ENCODE measurements at places on chromosomes 3 and 15.

DNA sequence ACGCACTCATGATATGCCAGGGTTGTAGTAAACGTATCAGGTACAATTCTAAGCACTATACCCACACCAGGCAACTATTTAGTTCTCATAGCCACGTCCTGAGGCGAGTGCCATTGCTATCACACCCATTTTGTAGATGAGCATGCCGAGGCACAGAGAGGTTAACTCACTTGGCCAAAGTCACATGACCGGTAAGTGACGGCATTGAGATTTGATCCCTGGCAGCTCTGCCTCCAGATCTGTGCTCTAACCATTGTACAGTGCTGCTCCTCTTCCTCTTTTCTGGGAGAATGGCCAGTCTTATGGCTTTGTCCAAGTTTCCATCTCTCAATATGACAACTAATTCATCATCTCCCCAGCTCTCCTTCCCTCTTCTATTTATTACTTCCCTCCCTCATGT, 18.9 kb upstream of the ATP2B2 start:
- DNase-seq = no peak

GRCh38 chr15:89401631-89402517, 67.2 kb upstream of the POLG start:
- DNase-seq = no peak

DNA sequence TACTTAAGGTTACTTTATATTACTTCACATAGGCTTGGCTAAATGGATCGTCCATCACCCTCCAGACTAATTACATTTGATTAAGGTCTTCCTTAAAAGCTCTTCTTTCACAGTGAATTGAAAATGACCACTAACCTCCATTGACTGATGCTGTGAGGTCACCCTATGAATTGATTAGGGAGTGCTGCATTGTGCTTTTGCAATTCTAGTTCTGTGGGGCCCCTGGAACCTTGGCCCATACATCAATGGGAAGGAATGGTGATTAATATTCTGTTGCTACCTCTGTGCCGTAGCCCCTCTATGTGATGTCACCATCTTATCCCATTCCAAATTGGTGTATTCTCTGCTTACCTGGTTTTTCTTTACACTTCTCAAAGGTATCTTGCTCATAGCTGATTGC, 682.2 kb downstream of the SQOR start:
- DNase-seq = no peak

DNA sequence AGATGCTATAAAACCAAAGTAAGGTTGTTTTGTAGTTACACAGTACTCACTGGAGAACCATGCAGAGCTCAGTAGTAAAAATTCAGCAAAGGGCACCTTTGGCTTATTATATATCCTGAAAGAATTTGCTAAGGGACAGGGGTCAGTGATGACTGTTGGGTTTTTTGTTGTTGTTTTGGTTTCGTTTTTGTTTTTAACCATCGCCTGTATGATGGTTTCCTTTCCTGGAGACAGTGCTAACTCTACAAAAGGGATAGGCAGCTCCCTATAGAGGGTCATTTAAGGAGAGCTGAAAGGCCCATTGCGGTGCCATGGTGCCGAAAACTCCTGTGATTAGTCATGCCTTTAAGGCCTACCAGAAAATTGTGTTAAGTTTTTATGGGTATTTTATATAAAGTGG, 118.2 kb upstream of the GOLIM4 start:
- peak; percentile 24 for DNase-seq

DNA sequence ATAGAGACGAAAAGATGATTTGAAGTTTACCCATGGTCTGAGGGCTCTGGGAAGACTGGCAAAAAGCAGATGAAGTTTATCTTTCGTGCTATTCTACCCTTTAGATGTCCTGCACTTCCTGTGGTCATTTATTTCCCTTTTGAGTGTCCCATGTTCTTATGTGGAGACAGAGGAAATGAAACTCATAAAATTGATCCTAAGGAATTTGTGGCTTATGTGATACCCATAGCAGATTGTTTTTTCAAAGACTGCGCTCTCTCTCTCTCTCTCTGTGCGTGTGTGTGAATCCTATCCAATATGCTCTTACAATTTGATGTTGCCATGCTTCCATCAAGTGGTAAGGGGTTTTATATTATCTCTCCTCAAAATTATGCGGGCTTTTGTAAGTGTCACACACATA, 607.5 kb upstream of the DPPA4 start:
- DNase-seq = no peak

DNA sequence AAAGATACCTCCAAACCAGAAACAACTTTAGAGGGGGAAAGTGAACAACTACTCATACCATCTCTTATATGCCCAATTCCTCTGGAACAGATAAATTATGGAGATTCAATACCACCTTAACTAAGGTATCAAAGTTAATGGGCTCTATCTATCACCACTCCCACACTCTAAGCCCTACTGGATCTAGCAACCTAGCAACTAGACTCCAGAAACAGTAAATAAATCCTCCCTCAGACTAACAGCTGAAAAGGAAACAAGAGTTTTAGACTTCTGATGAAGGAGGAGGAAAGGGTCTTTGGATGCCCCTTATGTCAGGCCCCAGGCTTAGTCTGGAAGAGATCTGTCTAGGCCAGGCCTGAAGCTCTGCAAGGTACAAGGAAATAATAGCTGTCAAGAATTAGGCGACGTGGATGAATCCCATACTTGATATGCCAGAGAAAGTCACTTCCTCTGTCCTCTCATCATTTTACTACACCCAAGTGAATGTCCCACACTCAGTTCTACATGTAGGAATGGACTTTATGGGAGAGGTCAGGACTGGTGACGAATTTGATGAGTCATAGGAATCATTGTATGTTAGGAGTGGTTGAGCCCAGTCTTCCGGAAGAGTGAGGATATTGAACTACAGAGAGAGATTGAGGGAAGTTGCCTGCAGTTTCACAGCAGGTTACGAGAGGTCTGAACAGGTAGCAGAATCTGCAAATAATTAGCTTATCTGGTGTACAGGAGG, 113.8 kb downstream of the AKAP13 start:
- no peak for DNase-seq

- no peak for DNase-seq
These were observed 236.9 kb downstream of the NTRK3 start for GRCh38 chr15:88019656-88020055.

- no peak for DNase-seq
These were observed 149.4 kb upstream of the SETMAR start for GRCh38 chr3:4153771-4154170.

Data from hematopoietic multipotent progenitor cell (in vitro differentiated cells).